CD4-positive, alpha-beta T cell (primary cell): ENCODE measurements at places on chromosomes 6 and 20. TPM values are rescaled to one million over a fixed set of nuclear protein-coding genes. Genes with fewer than 3 reads are reported as not detected.

- DNase-seq = no peak
These were observed 4.5 kb downstream of the C20orf204 start for GRCh38 chr20:64040231-64041039.

- no peak for DNase-seq
These were observed 99.2 kb downstream of the MYLK4 start for GRCh38 chr6:2651536-2651935.

DNA sequence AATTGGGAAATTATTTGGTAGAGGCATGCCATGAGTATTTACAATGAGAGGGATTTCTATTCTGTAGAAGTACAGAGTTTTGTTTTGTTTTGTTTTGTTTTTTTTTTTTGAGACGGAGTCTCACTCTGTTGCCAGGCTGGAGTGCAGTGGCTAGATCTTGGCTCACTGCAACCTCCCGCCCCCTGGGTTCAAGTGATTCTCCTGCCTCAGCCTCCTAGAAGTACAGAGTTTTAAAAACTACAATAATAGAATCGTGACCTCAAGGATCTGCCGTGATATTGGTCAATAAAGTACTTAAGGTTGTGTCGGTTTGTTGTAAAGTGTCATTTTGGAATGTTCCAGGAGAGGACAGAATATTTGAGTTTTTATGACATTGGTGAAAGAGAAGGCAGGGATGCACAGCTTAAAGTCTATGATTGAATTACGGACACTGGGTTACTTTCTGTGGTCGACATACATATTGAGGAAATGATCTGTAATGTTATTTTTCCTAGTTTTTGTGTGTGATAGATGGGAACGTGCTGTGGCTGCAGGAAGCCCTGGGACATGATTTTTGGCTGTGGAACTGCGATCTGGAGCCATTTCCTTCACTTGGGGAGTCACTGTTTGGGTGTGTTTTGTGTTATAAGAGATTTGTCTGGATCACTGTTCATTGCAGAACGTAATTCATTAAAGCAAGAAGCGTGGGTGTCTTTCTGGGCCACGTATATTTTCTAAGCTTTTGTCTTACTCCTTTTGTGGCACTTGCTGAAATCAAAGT is 59.6 kb downstream of the TIAM2 start:
- no peak for DNase-seq

Gene CDC40
- total RNA-seq = 26.0 TPM

DNA sequence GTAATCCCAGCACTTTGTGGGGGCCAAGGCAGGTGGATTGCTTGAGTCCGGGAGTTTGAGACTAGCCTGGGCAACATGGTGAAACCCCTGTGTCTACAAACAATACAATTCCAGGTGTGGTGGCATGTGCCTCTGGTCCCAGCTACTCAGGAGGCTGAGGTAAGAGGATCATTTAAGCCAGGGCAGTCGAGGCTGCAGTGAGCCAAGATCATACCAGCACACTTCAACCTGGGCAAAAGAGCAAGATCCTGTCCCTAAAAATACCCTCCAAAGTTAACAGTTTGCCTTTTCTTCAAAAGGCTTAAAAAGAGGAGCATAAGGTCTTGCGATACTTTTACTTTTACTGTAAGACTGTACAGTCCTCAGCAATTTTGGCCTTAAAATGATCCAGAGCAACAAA is 10.7 kb upstream of the SPTLC3 start:
- DNase-seq = no peak

DNA sequence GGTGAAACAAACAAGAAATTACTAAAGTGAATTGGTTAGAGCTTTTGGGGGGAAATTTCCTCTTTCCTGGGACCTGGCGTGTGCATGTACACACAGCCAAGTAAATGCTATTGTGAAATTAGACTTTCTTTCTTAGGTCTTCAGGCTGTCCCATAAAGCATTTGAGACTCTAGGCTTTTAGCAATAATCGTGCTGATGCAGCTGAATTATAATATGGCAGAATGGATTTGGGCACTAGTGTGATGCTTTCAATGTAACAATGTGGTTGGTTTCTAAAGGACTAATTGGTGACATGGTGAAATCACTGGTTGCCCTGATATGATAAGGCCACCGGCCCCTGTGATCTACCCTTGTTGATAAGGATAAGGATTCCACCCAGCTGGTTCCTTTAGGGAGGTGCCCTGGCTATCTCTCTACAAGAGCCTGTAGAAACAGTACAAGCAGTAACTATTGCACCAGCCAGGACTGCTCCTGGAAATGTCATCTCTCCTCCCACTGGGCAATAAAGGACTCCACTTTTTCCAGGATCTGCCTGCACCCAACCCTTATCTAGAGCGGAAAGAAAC is 164.1 kb downstream of the TFAP2A start:
- DNase-seq = no peak

GRCh38 chr6:15912505-15913400 is 216.1 kb upstream of the MYLIP start:
- DNase-seq = no peak

Gene ID1
- 24.2 TPM for total RNA-seq

Gene GRIK2
- not detected for total RNA-seq

DNA sequence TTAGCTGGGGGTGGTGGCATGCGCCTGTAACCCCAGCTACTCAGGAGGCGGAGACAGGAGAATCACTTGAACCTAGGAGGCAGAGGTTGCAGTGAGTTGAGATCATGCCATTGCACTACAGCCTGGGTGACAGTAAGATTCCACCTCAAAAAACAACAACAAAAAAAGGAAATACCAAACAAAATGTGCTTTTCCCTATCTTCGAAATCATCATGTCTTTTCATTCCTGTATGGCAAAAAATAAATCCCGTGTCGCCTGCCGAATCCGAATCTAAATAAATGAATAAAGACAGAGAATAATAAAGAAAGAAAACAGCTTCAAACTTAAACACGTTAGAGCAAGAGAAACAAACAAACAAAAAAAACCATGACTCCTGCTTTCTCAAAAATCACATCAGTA is 11.8 kb downstream of the B4GALT5 start:
- DNase-seq = no peak

DNA sequence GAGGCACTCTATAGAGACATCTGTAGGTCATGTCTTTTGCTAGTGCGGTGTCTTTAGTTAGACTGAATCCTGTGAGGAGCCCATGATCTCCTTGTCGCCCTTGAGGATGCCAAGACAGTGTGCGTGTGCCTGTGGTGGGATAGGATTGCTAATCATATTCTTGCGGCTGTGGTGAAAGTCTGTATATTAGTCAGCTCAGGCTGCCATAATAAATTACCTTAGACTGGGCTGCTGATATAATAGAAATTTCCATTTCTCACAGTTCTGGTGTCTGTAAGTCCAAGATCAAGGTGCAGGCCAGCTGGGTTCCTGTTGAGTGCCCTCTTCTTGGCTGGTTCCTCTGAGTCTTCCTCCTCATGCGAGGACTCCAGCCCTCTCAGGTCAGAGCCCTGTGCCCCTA is 141.2 kb downstream of the JARID2 start:
- DNase-seq = no peak

DNA sequence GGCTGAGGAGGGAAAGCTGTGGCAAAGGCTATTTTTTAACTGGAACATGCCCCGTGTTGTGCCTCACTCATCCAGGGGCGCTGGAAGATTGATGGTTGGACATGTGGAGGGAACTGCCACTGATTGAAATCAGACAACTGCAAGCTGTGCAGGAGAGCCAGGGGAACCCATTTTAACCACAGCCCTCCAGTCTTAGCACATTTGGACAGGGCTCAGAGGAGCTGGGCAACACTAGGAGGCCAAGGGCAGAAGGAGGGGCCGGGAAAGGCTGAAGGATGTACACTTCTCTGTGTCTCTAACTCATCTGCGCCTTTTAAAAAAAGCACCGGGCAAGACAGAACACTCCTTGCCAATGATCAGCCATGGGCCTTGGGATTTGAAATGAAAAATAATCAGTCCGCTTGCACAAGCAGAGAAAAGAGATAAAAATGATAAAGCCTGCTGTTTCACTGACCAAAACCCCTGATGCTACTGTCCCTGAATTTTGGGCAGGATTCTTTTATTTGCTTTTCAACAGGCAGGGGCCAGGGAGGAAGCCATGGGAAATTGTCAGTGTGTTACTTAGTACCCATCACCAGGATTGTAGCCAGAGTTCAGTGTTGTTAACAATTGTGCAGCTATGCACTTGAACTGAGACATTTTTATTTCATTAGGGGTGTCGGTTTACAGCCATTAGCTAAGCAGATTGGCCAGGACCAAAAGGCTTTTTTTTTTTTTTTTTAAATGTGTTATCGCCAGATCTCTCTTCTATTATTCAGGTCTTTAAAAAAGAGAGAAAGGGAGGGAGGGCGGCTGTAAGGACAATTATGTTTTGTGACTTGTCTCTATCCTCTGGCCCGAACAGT is 109.3 kb upstream of the EYA4 start:
- DNase-seq = no peak

GRCh38 chr6:157911278-157911677 is 70.4 kb upstream of the SYNJ2 start:
- no peak for DNase-seq
